ENCODE measurements at places on chromosomes 1 and 21.
A peak's percentile ranks its signal among the peaks of the same experiment; 100 is the strongest.

DNA sequence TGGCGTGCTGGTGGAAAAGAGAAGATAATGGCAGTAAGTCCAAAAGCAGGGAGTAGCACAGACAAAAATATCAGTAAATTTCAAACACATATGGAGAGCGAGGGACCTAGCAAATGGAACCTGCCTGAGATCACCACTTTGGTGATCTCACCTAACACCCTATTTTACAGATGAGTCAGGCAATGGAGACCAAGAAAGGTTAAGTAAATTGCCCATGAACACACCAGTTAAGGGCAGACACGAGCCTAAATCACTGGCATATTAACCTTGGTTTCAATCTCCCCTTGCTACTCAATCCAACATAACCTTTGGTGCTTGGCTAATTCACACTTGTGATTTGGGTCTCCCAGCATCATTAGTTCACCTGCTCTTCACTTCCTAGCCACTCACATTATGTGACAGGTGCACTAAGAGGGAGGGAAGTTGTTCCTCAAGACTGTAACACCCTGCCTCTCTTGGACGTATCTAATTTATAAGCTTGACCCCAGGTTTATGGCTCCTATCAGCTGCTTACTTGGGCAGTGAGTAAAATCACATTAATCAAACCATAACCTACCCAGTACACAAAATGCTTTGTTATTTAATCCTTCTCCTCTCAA, 11.5 kb downstream of the ZNF697 start:
- DNase-seq = no peak

DNA sequence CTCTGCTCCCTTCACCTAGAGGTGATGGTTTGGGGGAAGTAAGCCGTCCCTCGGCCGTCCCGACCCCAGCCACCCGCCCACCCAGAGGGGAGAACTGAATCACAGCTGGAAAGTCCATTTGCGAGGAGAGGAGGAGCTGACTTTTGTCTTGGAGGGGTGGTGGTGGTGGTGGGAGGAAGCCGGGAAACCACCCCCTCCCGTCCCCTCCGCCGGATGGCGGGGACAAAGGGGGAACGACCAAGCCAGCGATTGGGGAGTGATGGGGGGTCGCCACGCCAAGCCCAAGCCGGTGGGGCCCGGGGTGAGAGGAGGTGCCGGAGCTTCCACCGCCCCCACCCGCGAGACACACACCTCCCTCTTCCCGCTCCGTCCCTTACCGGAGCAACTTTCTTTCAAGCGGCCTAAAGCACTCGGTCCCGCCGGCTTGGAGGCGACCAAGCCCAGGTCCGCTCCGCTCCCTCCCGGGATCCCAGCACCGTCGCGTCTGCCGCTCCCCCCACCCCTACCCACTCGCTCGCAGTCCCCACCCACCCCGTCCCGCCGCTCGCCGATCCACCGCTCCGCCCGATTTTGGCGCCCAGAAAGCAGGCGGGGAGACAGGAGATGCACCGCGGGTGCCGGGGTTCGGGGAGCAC, 540 bp downstream of the ARHGEF2 start:
- DNase-seq = peak; percentile 71

DNA sequence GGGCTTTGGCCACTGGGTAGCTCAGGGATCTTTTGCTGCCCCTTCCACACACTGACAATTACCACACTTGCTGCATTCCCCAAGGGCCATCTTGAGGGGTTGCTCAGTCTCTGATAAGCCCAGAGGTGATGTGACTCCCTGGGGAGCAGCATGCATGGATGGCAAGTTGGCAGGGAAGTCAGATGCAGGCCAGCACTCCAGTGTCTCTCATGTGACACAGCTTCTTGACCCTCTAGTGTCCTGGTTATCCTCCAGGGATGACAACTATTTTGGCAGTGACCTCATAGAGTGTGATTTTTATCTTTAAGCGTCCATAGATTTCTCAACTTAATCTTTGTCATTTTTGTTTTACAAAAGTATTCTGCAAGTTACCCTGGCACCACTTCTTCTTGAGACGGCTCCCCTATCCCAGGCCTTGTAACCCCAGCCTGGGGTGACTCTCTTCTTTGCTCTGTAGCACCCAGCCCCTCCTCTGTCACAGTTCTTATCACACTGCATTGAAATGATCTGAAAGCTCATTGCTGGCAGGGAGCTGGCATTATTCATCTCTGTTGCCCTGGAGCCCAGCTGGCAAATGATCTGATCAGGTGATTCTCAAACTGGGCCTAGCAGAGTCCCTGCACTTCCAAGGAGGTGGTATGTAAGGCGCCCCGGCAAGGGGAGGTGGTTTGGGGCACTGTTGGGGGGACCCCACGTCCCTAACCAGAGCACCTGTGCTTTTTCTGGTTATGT, 72.6 kb downstream of the TENT5C start:
- no peak for DNase-seq

DNA sequence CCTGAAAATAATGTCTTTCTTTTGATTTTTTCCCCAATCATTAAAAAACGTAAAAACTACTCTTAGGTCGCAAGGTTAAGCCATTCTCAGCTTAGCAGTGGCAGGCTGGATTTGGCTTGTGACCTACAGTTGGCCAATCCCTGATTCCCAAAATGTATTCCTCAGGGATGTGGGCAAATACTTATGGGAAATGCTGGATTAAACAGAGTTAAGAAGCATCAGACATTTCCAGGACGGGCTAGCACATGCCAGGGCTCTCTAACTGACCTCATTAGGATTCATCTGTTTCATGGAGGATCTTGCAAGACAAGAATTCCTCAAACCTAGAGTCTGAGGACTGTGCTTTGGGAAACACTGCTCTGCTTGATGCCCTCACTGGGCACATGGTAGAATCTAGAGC, 982 bp upstream of the IL24 start:
- DNase-seq = no peak

DNA sequence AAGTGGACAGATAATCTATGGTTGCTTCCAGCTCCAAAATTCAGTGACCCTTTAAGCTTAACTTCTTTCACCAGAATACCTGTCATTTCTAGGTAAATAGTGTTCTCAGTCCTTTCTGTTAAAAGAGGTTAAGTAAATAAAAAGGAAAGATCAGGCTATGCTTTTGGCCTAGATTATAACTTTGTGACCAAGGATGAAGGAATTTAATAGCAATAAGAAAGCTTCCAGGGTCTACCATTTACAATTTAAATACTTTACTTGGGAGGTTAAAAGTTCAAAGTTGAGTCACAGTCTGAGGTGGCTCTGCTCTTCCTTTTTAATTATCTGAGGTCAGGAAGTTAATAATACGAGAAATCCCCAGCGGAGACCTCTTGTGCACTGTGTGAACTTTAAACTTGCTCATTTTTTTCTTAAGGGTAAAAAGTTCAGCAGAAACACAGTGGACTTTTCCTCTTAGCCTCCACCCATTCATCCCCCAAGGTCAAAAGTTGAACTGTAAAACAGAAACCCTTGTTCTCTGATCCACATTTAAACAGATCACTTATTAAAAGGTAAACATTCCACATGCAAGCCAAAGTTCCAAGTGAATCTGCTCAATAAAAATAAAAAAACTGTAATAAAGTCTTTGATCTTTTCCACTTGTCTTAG, 187.1 kb downstream of the NRIP1 start:
- DNase-seq = no peak

GRCh38 chr1:40732756-40733301, 41.3 kb downstream of the NFYC start:
- no peak for DNase-seq

DNA sequence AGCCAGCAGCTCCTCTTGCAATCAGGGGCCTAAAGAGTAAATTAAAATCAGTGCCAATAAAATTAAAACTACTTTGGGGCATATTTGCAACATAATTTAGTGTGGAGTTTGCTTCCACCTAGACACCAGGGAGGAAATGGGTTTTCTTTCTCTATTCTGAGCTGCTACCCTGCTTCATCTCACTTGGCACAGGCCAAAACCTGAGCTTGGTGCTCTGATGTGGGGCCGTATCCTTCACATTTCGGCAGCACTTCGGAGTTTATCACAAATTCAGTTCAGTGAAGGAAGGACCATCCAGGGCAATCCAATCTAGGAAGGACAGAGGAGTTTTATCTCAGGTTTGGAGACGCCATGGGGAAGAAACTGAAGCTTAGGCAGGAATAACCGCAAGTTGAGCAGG, 123.6 kb upstream of the SPATA6 start:
- no peak for DNase-seq

GRCh38 chr1:85485516-85485915, 20.6 kb upstream of the DDAH1 start:
- no peak for DNase-seq

DNA sequence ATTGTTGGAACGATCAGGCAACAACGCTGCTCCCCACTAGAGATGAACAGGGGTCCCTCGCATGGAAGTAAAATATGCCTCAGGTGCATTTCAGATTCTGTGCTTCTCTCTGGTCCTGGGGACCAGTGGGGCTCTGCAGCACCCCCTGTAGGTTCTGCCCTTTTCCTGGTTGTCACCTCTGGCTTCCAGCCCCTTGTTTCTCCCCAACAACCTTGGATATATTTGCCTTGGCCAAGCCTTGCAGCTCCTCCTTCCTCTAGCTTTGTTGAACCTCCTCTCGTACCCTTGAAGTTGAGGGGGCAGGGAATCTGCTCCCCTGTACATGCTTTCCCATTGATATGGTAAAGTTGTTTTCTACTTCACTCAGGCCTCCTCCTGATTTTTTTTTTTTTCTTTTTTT, 5.4 kb upstream of the RGSL1 start:
- no peak for DNase-seq

GRCh38 chr1:53377438-53377841, 49.6 kb upstream of the LRP8 start:
- no peak for DNase-seq

- DNase-seq = no peak
Measured at GRCh38 chr1:106233511-106233910, 823.0 kb upstream of the PRMT6 start.

DNA sequence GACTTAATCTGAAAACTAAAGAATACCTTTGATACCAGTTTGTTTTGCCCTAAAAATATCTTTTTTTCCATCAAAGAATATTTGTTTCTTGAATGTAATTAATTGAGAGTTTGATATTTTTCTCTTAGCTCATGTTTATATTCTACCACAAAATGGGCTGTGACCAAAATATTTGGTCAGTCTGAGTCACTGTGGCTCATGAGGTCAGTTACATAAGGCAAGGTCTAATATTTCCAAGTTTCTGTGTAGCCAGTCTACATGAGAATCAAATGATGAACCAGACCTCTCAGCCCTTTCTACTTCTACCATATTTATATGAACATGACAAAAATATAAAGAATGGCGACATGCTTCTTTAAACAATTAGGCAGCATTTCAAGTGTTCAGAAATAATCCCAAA, 83.0 kb upstream of the IVNS1ABP start:
- DNase-seq = no peak

GRCh38 chr1:5551274-5551975, 440.8 kb downstream of the NPHP4 start:
- DNase-seq = no peak

DNA sequence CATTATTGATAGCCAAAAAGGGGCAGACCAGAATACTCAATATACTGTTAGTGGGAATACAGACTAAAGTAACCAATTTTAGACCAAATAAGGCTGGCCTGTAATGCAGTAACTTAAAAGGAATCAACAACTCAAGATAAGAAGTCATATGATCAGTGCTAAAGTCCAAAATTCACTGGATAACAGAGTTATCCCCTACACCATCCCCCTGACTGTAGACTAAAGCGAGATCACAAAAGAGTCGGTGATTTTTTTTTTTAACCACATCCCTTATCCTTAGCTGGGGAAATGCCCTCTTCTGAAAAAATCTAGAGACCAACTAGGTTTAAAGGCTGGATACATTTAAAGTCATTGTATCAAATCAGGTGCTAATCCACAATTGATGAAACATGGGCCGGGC, 7.7 kb downstream of the UBR4 start:
- no peak for DNase-seq

DNA sequence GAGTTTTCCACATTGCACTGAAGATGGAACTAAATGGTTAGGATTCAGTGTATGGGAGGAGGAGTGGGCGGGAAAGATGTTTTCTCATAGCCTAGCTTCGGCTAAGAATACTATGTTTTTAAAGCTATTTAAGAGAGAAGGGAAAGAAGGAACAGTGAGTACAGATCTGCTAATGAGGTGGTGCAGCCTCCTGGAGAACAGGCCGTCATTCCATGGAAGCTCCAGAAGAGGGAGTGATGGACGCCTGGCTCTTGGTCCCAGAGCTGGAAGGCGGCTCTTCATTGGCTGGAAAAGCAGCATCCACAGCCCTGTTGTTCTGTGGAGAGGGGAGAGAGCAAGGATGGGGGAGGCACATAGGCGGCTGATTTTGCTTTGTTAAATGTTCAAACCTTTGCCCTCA, 6.9 kb downstream of the CAMK1G start:
- no peak for DNase-seq

DNA sequence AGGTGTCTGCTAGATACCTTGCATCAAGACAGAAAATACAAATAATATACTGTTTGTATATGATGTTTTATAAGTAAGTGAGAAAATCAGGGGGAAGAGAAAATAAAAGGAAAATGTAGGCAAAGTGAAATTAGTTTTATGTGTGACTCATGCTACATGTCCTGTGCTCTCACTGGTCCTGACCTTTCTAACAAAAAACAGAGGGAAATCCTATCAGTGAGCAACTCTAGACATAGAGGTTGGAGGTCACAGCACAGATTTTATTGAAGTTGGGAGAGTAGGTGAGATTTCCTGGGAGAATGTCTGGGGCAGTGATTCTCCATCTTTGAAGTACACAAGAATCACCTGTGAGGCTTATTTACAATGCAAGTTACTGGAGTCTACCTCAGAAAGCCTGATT, 9.5 kb downstream of the SCCPDH start:
- no peak for DNase-seq

DNA sequence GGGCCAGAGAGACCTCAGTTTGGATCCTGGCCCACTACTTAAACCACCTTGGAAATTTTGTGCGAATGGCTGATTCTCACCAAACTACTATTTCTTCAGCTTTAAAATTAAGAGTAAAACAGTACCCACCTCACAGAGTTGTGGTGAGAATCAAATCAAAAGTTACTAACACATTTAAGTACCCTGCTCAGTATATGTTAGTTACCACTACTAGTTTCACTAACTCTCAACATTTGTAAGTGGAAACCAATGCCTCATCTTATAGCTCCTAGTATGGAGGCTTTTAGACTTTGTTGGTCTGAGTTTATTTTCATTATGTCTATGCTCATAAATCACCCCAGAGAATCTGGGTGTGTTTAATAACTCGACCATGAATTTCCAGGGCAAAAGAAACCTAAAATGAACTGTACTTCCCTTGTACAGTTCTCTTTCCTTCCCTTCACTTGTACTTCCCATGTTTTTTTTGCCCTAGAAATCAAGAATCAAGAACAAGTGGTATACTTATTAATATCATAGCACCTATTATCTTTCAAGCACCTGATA, 11.6 kb upstream of the SERBP1 start:
- no peak for DNase-seq

Data from stimulated activated CD8-positive, alpha-beta memory T cell treated with anti-CD3 and anti-CD28 coated beads, Interleukin-15, amount 100 ng/mL, for 4 hours (primary cell).